Left lung (tissue), 14 donors: ENCODE measurements at places on chromosomes 4 and X. TPM values are rescaled to one million over a fixed set of nuclear protein-coding genes. Genes with fewer than 3 reads are reported as not detected.

DNA sequence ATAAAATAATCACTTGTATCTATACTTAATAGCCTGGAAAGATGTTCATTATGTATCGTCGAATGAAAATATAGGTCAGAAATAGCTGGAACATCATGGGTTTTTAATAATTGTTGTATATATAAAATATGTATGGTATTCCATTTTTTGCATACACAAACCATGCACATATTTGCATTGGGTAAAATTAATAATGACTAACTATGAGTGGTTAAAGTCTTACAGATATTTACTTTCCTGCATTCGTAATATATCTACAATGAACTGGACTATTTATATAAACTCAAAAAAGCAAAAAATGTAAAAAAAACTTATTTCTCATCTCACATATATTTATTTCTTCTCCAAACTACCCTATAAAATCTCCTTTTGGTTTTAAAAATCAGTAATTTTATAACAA is 46.0 kb downstream of the CYLC1 start:
- no peak overlapping the region for H3K27ac ChIP-seq
- DNase-seq = no peak

GRCh38 chr4:101169044-101170014 is 178.0 kb downstream of the PPP3CA start:
- H3K27ac ChIP-seq = peak overlapping the region; percentile 39
- no peak overlapping the region for H3K4me3 ChIP-seq
- H3K4me1 ChIP-seq = peaks cover 29% of the 10 kb centered on the region
- no peaks in the 10 kb centered on the region for H3K27me3 ChIP-seq

DNA sequence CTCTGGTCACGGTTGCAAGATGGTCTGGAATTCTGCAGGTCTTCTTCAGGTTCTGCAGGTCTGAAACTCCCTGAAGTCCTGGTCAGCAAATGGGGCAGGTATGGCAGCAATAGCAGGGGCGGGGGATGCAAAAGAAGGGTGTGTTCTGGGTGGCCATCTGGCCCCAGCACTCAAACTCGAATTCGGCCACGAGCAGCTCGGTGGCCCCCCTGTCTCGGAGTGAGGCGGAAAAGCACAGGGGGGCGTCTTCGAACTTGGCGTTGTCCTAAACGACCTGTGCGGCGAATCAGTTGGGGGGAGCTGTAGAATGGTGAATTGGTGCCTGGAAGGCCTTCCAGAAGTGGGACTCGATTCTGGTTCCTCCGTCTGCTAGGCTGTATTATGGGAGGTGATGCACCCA is 2.1 kb downstream of the RTL5 start:
- H3K36me3 ChIP-seq = no peaks in the 10 kb centered on the region
- no peak overlapping the region for H3K4me3 ChIP-seq
- H3K27ac ChIP-seq = no peak overlapping the region
- peaks cover 36% of the 10 kb centered on the region for H3K4me1 ChIP-seq

DNA sequence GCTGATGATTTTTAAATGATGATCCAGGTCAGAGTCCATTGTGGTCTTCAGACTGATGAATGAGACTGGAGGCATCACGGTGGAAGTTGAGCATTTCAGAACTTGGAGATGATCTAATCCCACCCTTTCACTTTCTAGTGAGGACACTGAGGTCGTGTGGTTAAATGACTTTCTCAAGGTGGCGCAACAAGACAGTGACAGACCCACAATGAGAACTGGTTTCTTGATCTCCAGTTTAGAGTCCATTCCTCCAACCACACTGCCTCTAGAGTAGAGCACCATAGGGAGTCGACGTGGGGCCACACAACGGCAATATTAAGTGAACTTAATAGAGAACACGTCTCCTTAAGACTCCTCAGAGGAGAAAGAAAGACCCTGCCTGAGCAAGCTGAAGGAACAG is 381.0 kb downstream of the UNC5C start:
- H3K27me3 ChIP-seq = no peaks in the 10 kb centered on the region
- no peak overlapping the region for H3K27ac ChIP-seq
- DNase-seq = no peak

ZAR1 gene
- 0.08 TPM for polyA plus RNA-seq

DNA sequence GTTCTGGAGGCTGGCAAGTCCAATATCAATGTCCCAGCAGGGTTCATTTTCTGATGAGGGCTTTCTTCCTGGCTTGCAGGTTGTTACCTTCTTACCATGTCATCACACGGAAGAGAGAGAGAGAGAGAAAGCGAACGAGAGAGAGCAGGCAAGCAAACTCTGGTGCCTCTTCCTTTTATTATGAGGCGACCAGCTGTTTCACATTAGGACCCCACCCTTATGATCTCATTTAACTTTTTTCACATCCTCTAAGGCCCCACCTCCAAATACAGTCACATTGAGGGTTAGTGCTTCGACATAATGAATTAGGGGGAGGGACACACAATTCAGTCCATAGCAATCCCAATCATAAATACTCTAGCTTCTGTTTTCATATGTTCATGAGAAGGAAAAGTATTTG is 10.6 kb upstream of the GPR174 start:
- DNase-seq = no peak
- H3K36me3 ChIP-seq = no peaks in the 10 kb centered on the region
- no peak overlapping the region for H3K4me3 ChIP-seq
- no peaks in the 10 kb centered on the region for H3K4me1 ChIP-seq
- H3K27me3 ChIP-seq = no peaks in the 10 kb centered on the region
